ENCODE measurements at places on chromosomes 11 and 22.

GRCh38 chr11:112555491-112556364 is 295.1 kb upstream of the PLET1 start:
- no peak for DNase-seq

- no peak for DNase-seq
These were observed 1.4 kb upstream of the PIWIL3 start for GRCh38 chr22:24775769-24776492.

- DNase-seq = peak; percentile 40
These were observed 62.7 kb downstream of the CD82 start for GRCh38 chr11:44627911-44628729.

DNA sequence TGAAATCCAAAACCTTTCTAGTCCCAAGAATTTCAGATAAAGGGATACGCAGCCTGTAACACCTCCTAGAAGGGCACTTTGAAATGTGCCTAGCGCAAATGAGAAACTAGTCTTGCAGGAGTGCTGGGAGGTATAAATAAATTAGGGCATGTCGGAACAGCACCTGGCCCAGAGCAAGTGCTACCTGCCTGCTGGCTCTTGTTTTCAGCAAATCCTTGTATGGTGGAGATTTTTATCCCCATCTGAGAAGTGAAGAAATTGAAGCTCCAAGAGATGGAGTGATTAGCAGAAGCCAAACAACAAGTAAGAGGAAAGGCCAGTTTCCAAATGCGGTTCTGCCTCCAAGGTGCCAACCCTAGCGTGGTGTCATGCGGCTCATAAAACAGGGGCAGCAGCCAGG is 36.7 kb upstream of the TFIP11 start:
- no peak for DNase-seq

DNA sequence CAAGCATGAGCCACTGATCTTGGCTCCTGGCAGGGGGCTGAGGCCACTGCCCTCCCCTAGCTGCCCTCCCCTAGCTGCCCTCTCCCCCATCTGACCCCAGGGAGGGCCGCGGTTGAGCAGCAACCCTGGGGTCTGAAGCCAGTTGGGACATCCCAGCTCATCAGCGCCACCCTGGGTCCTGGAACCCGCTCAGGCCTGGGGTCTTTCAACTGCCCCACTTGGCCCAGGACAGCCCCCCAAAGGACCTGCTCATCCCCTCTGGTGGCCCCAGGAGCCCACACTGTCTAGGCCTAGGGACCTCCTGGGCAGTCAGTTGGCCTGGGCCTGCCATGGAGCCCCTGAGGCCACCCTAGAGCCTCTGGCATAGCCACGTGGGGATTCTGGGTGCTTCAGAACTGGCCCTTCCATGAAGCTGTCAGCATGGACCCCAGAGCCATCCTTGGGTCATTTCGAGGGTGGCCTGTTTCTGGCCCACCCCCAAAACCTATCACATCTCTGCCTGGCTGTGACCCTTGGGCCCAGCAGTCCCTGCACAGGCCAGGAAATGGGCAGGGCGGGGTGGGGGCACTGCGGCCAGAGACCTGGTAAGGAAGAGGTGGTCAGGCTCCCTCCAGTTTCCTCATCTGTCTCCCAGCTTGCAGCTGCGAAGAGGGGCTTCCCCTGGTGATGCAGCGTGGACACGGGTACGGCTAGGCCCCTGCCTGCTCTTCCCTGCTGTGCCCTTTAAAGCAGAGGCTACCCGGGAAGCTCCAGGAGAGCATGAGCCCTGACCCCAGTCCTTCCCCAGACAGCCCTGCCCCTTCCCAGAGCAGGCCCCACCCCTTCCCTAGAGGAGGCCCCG is 37.9 kb downstream of the MUC2 start:
- DNase-seq = no peak

DNA sequence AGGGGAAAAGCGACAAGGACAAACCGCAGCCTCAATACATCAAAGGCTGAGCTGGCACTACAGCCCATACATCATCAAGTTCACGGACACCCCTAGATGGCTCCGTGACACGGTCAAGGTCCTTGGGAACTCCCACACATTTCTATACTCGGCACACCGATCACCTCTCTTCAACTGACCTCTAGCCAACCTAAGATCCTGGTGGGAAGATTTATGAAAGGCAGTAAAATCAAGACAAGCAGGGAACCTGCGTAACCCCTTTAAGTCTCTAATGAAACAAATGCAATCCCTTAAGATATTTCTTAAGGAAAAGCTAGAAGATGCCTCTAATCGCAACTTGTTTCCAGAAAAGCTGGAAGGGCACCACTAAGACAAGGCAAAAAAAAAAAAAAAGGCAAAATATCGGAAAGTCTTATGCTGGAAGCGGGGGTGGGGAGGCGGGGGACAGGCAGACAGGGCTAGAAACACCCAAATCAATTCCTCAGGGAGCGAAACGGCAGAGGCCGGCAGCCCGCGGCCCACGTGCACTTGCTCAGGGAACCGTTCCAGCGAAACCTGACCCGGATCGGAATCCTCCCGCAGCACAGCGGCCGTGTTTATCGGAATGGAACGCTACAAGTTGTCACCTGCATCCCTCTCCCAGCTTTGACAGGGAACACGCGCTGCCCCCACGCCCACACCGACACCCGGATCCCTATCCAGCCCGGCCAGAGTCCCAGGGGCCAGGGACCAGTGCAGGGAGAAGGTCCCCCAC is 1.4 kb downstream of the ARHGAP20 start:
- DNase-seq = no peak

DNA sequence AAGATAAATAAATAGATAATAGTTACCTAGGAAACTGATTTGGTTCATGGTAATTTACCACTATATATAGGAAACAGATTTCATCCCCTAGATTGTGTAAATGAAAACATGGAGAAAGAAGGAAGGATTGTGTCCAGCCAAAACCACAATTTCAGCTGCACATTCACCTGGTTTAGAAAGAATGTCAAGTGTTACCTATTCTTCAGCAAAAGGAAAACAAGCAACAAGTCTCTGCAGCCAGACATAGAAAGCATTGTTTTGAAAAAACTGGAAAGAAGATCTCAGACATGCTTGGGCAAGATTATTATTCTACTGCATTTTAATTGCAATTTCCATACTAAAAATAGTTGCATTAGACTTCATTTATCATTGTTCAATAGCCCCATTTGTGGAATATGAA is 8.8 kb upstream of the BMAL1 start:
- no peak for DNase-seq

DNA sequence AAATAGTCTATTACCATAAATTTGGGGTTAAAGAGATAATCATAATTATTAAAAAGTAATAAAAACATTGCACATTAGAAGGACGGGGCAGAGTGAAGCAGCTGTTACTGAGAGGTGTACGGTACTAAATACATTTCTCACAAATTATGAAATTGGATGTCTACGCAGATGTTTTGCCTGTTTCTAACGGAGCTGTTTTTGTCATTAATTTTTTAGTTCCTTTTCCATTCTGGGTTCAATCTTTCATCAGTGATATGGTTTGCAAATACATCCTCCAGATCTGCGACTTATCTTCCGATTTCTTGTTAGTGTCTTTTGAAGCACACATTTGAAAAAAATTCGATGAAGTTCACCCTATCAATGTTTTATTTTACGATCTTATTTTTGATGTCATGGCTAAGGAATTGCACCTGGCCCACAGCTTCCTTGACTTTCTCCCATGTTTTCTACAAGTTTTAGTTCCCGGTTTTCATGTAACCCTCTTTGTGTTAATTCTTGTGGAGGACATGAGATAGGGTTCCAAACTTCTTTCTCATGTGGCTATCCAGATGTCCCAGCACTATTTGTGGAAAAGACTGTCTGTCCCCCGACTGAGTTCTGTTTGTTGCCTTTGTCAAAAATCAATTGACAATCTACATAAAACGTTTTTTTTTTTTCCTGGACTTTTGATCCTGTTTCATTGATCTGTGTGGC is 21.3 kb upstream of the KRTAP5-6 start:
- no peak for DNase-seq

- no peak for DNase-seq
These were observed 1.7 kb downstream of the BAIAP2L2 start for GRCh38 chr22:38108561-38109319.

DNA sequence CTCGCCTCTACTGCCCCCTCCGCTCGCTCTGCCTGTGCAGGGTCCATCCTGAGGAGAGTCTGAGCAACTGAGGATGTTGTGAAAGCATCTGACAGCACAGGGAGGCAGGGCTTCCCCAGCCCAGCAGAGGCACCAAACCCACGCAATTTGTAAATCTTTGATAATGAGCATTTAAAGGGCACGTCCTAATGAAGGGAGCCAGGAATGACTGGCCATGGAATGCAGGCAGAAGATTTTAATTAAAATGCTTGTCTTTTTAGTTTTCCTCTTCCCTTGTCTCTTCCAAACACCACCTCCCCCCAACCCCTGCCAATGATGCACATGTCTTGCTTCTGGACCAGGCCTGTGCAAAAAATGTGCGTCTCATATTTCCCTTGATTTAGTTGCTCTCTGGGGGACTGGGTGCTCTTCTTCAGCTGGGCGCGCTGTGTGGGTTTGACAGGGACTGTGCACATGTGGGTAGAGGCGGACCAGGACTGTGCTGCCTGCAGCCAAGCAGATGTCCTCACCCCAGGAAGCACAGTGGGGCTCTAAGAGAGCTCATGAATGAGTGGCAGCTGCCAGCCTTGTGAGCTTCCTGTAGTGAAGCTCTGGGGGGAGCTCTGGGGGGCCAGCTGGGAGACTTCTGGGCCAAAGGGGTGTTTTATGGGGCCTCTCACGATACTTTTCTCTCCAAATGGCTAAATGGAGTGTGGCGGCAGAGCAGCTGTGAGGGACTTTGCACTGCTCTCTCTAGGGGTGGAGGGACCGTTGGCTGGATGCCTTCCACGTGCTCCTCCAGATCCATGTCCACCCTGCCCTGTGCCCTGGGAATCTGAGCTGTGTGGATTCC is 273.5 kb downstream of the ST3GAL4 start:
- DNase-seq = no peak

DNA sequence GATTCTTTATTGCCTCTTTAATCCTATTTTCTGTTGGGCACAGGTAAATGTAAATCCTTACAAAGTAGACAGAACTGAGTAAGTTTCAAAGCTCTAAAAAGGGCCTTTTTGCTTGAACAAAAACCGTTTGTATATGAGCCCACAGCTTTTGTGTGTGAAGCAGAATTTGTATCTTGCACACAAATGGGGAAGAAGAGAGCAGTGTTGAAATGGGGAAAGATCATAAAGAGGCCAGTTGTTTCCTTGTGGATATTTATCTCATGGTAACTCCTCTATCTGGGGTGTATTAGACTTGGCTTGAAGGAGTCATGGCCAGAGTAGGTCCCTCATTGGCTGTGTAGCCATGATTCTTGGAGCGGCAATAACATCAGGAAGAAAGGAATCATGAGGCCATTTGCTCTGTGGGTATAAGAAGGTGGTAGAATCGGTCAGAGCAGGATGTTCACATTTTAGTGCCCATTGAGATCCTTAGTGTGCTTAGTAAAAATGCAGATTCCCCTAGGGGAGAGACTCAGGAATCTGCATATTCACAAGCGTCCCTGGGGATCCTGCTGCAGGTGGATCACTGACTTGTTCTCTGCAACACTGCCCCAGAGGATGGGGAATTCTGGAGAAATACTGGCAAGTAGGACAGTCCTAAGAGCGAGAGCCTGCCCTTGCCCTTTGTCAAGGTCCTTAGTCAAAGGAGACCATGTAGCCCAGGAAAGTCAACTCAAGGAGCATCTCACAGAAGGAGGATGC is 126.5 kb downstream of the LDLRAD3 start:
- DNase-seq = no peak

DNA sequence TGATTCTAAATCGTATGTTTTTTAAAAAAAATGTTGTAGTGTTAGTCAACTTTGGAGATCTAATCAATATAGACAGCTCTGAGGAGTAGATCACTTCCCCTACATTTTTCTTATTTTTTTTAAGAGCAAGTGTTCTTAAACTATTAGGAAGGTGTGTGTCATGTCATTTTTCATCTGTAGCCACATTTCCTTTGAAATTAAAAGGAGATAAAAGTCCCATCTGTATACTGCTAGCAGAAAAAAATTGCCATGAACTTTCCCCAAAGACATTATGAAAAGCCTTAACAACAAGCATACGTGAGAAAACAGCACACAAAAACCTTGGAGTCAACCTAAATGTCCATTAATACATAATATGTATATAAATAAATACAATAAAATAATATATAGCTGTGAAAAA is 286.6 kb downstream of the ETS1 start:
- DNase-seq = no peak

DNA sequence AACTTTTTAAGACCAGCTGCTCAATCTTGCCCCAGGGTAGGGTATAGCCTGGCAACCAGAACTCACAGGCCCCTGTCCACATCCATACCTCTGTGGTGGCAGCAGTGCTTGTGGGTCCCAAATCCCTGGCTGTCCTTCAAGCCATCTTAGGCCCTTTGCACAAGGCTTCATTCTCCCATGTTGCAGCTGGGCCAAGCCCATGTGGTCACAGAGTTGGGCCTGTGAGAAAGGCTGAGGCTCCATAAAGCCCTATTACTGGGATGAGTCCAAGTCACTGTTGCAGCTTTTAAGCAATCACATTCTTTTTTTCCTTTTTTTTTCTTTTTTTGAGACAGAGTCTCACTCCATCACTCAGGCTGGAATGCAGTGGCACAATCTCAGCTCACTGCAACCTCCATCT is 47.9 kb upstream of the SLC25A1 start:
- DNase-seq = no peak

- DNase-seq = no peak
These were observed 8.3 kb upstream of the KRTAP5-7 start for GRCh38 chr11:71518506-71519471.

- DNase-seq = no peak
These were observed 292.2 kb upstream of the RAG2 start for GRCh38 chr11:36890121-36890679.

GRCh38 chr11:61378713-61379313 is 13.6 kb upstream of the TMEM216 start:
- no peak for DNase-seq

DNA sequence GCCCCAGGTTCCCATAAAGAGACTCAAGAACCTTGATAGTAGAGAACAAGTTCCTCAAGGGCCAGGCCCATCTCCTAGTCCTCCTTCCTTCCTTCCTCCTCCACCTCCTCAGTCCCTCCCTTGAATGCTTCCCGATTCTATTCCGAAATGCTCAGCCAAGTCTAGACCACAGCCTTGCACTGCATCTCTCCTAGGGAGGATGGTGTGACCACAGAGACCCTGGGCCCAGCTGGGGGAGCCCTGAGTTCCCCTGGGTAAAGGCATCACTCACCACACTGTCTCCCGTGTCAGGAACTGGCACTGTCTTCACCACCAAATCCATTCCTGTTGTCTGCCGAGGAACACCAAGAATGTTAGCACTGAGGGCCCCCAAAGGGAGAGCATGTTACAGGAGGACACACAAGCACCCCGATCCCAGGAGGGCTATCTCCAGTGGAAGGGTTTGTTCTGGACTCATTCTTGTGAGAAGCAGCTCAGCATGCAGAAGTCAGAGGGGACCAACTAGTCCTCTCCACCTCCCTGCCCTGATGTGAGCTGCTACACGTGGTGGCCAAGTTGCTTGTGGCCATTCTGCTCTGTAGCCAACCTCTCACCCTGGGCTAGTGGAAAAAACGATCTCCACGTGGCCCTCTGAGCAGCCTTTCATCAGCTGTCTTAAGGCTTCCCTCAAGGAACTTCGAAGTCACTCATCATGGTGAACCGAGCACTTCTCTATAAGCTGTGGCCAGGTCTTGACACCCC is 8.7 kb downstream of the IFT27 start:
- no peak for DNase-seq

All from RCC 7860 (cell line).